Fibroblast of the conjunctiva (primary cell): ENCODE measurements at places on chromosomes 5 and 9.
A peak's percentile ranks its signal among the peaks of the same experiment; 100 is the strongest.

DNA sequence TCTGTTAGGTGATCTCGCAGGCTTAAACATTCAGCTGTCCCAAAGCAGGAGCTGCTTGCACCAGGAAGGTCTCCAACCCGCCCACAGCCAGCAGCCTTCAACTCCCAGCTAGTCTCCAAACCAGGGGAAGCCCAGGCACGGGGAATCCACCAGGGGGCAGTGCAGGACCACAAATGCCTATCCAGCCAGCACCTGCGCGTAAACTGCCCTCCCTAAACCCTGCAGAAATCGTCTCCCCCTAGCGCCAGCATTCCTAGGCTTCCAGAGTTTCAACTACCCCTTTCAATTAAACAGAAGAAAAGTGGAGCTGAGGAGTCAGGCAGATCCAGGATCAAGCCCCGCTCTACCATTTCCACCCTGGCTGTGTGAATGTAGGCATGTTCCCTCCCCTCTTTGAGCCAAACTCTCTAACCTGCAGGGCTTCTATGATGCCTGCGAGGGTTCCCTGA is 72.0 kb downstream of the HRH2 start:
- peak; percentile 83 for DNase-seq

GRCh38 chr5:112124788-112125187 is 294.3 kb downstream of the EPB41L4A start:
- DNase-seq: no peak

GRCh38 chr9:116168231-116168630 is 14.6 kb downstream of the PAPPA start:
- DNase-seq: no peak

DNA sequence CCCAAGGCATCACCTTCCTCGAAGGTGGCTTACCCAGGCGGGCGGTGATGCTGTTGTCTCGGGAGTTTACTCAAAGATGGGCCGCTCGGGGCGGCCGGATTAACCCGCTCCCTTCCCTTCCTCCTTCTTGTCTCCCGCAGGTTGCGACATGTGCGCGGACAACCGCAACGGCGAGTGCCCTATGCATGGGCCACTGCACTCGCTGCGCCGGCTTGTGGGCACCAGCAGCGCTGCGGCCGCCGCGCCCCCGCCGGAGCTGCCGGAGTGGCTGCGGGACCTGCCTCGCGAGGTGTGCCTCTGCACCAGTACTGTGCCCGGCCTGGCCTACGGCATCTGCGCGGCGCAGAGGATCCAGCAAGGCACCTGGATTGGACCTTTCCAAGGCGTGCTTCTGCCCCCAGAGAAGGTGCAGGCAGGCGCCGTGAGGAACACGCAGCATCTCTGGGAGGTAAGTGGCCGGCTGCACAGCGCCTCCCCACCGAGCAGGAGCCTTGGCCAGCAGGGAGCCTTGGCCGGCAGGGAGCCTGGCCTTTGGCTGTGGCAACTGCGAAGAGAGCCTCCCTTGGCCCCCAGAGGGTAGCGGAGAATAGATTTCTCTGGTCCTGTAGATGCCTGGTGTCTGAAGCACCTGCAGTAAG is 10.6 kb downstream of the PRDM6 start:
- DNase-seq: no peak

- no peak for DNase-seq
Observed at GRCh38 chr9:100586093-100586492, 8.2 kb downstream of the CAVIN4 start.

DNA sequence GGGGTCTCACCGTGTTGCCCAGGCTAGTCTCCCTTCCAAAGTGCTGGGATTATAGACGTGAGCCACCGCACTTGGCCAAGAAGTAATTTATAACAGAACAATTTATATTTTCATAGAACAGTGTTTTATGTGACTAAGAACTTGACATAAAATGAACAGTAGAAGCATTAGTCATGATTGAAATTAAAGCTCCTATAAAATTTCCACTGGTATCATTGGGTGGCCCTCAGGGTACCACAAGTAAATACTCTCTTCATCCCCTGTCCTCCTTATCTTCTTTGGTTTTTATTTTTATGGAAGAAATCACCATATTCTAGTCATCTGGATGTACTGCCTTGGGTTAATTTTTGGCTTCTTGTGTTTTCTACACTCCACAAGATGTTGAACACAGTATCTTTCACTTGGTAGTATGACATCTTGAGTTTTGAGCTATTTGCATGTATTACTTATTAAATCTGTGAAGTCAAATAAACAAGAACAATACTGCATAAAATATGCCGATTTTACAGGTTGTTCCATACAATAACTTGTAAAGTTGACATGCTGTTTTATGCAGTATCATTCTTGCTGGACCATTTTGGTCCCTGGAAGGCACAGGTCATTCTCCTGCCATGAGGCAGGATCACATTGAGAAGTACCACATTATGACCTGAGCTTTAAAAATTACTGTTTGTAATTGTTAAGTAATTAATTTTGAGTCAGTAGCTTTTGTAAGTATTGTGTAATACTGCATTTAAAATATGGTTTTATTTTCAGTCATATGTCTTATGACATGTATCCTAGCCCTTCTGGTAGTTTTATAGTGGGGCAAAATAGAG is 24.4 kb downstream of the LMNB1 start:
- DNase-seq: no peak
